Esophagus muscularis mucosa (tissue), 4 donors: ENCODE measurements at places on chromosomes 3 and 15. TPM values are rescaled to one million over a fixed set of nuclear protein-coding genes. Genes with fewer than 3 reads are reported as not detected.

GRCh38 chr3:186609247-186609868, 3.5 kb upstream of the AHSG start:
- DNase-seq, result no peak

GRCh38 chr15:99333413-99333812, 82.1 kb downstream of the LRRC28 start:
- no peak for DNase-seq

GRCh38 chr3:32414522-32415202, 23.0 kb downstream of the CMTM7 start:
- no peak for DNase-seq

GRCh38 chr3:15645740-15646501, 44.4 kb downstream of the BTD start:
- peak; percentile 57 for DNase-seq

GRCh38 chr3:126181398-126181725, 976 bp upstream of the ALDH1L1 start:
- peak; percentile 77 for DNase-seq

DNA sequence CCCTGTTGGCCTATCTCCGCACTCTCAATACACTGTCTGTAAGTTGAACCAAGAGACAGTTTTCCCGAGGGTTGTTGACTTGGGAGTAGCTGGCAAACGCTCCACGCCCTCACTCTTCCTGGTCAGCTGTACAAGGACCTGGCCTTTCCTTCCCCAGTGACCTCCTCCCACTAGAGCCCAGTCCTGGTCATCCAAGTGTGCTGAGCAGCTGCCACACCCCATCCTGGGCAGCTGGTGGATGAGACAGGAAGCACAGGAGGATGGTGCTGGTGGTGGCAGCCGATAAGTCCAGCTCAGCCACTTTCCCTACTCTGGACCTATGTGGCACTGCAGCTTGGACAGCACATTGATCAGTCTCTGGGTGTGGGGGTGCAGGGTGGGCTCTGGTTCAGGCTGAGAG, 19.8 kb downstream of the PFKFB4 start:
- no peak for DNase-seq

- no peak for DNase-seq
Observed at GRCh38 chr15:41886741-41887140, 7.1 kb downstream of the SPTBN5 start.

GRCh38 chr3:49967291-49967690, 27.3 kb downstream of the RBM6 start:
- DNase-seq, result no peak

GRCh38 chr15:75178171-75178937, 23.3 kb upstream of the C15orf39 start:
- DNase-seq, result no peak

- no peak for DNase-seq
Observed at GRCh38 chr3:124600765-124601164, 129.5 kb upstream of the UMPS start.

DNA sequence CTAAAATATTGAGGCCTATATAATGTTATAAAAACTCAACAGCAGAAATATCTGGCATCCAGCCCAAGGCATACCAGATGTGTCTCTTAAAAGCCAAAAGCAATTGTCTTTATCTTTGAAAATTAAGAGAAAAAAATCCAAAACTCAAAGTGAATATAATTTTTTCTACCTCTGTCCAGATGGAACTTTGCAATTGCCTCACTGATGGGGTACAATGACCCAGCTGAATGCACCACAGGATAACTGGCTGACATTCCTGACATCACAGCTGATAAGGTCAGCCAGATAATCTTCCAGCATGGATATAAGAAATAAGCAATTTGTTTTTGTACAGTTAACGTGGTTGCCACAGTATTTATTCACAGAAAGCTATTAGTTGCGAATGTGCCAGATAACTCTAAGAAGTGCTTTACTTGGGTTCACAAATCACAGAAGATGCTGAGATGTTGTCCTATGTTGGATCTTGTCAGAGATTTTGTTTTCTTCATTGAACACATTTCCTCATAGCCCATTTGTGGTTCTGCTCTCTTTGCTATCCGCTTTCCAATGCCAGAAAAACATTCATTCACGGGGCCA, 566.9 kb upstream of the CCDC54 start:
- no peak for DNase-seq

DNA sequence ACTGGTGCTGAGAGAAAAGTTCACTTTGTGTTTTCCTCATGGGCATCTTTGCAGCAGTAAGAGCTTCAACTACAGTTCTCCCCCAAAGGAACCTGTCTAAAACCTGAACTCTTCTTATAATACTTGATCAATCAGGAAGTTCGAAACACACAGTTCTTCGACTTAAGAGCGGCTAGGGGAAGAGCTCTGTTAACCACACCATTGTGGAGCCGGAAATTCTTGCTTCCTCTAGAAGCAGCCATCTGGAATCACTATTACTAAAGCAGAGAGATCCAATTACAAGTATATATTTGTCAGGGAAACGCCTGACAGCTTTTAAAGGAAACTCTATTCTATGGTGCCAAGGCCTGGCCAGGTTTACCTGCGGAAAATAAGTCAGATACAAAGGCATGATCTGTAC, 337.3 kb upstream of the CBLB start:
- no peak for DNase-seq

GRCh38 chr3:100992231-100993012, 799 bp downstream of the ABI3BP start:
- DNase-seq, result no peak

- DNase-seq, result no peak
Observed at GRCh38 chr3:122975163-122975923, 52.2 kb downstream of the SEMA5B start.

- DNase-seq, result no peak
Observed at GRCh38 chr3:184255291-184256039, 5.9 kb downstream of the CAMK2N2 start.

GRCh38 chr15:71226536-71227455, 111.5 kb downstream of the THSD4 start:
- no peak for DNase-seq

DNA sequence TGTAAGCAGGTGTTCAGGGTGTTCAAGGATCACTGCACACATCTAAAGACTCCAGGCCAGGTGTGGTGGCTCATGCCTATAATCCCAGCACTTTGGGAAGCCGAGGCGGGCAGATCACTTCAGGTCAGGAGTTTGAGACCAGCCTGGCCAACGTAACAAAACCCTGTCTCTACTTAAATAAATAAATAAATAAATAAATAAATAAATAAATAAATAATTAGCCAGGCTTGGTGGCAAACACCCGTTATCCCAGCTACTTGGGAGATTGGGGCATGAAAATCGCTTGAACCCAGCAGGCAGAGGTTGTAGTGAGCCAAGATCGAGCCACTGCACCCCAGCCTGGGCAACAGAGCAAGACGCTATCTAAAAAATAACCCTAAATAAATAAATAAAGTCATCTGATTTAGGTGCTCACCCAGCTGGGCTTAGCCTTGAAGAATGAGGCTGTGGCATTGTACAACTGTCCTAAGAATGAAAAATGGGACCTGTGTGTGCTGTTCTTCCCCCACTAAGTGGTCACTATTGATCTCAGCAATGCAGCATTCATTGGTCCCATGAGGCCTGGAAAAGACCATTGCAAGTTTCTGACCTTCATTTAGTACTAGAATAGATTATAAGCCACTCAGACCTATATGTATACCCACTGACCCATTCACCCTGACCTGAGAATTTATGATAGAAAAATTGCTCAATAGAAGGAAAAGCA, 82.8 kb upstream of the ABHD17C start:
- DNase-seq, result peak; percentile 34

DNA sequence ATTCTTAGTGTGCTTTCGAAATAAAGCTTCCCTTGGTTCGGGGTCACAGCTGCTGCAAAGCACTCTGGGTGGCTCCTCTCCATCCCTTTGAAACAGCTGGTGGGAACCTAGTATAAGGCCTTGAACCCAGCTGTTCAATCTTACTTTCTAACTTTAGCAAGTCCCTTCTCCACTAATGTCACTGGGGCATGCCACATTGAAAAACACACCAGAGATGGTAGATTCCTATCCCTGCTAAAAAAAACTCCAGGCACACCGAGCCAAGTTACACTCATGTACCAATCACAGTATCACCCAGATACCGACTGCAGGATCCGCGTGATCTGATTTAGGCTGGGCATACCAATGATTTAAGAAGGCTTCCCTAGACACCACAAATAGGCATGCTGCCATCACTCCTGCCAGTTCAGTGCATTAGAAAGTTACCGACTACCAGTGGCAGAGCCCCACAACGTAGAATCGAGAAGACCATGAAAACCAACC, 65.0 kb downstream of the WWTR1 start:
- DNase-seq, result no peak

DNA sequence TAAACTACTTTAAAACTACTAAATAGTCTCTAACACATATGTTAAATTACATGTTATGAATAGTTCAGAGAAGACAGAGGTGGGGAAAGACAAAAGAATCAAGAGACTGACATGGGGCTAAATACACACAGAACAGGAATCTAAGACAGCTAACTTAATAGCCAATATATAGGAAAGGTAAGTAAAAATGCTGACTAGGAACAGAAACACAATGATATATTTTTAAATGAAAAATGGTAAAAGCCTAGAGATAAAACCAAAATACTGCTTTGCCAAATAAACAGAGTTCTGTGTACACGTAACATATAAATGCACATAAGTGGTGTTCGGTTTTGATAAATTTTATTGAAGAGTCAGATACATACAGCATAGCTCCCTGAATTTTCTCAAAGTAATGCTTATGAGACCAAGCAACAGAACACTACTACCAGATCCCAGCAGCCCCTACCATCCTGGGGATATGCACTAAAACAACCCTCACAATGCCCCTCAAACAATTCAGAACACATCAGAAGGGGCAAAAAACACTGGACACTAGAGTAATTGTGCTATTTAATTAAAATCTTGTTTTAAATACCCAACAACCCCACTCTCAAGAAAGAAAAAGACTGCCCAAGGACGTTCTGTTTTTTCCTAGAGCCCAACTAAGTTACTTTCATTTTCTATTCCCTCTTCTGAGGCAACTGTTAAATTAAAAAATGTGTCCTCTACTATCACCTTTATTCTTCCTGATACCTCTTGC, 121.1 kb downstream of the ADAM10 start:
- no peak for DNase-seq

DNA sequence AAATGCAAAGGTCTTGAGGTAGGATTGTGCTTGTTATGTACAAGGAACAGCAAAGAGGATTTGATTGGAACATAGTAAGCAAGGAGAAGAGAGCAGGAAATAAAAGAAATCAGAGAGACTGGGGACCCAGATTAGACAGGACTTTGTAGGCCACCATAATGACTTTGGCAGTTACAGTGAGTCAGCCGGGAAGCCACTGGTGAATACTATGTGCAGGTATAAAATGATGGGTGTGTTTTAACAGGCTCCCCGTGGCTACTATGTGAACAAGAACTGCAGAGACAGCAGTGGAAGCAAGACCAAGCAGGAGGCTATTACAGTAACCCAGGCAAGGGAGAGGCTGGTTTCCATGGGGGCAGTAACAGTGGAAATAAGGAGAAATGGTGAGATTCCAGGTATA, 55.2 kb downstream of the NPTN start:
- no peak for DNase-seq

DNA sequence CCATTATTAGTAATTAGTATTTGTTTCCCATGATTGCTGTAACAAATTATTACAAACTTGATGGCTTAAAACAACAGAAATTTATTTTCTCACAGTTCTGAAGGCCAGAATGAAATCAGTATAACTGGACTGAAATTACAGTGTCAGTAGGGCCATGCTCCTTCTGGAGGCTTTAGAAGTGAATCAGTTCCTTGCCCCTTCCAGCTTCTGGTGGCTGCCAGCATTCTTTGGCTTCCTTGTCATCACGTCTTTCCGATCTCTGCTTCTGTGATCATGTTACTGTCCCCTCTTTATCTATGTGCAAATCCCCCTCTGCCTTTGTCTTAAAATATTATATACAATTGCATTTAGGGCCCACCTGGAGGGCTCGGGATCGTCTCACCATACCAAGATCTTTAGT, 92.0 kb downstream of the FOXB1 start:
- DNase-seq, result no peak

DNA sequence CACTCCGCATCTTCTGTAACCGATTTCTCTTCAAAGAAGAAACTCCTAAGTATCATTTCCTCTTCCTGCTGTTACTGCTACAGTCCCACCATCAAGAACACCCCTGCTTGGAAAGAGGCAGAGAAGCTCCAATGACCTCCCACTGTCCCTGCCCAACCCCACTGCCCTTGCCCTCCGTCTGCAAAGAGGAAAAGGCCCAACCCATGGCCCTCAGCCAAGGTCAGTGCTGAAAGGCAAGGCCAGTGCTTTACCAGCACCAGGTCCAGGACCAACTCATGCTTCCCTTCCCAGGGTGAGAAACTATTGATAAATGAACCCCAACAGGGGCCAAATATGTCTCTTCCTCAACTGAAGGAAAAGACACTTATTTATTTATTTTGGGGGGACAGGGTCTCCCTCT, 22.5 kb downstream of the FAM240A start:
- DNase-seq, result no peak

- DNase-seq, result no peak
Observed at GRCh38 chr15:33677238-33677830, 291.0 kb upstream of the CHRM5 start.

DNA sequence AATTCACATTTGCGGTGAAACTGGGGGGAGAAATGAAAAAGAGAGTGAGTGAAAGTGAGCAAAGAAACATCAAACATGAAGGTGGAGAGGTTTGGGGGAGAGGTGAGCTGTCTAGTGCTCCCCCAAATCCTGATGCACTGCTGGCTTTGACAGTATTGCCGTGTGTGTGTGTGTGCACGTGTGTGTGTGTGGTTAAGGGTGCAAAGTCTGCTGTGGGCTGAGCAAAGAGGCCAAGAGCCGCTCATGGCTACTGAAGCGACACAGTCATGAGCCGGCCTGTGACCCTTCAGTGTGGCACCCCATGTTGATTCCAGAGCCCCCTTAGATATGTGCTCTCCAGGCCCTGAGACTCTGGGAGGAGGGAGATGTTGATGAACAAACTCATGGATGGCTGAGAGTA, 94.3 kb downstream of the DGKG start:
- DNase-seq, result no peak

- no peak for DNase-seq
Observed at GRCh38 chr3:25385807-25386460, 42.1 kb upstream of the RARB start.

The CCNL1 gene
- total RNA-seq, result 45.3 TPM

The SORD gene
- total RNA-seq, result 6.6 TPM

The ARL8B gene
- total RNA-seq, result 46.1 TPM

The SLC22A13 gene
- total RNA-seq, result not detected

The ZPLD1 gene
- total RNA-seq, result not detected

The TMA7 gene
- total RNA-seq, result 170 TPM

The SYNM gene
- total RNA-seq, result 1,866 TPM

The ABCF3 gene
- total RNA-seq, result 43.2 TPM

The C3orf49 gene
- total RNA-seq, result not detected

The PARP15 gene
- total RNA-seq, result 0.46 TPM
